ENCODE measurements at places on chromosomes 1 and 21. TPM values are rescaled to one million over a fixed set of nuclear protein-coding genes. Genes with fewer than 3 reads are reported as not detected.

Gene SPRR1A
- total RNA-seq = not detected

Gene PGLYRP3
- total RNA-seq = not detected

Gene RGSL1
- total RNA-seq = not detected

Gene SPRR2F
- total RNA-seq = not detected

Gene LHX8
- under 0.01 TPM for total RNA-seq

Gene TRAPPC3
- total RNA-seq = 123 TPM

Gene ENAH
- total RNA-seq = 72.3 TPM

Gene NBPF8
- total RNA-seq = 14.7 TPM

Gene ARHGAP30
- 0.85 TPM for total RNA-seq

Gene CD52
- total RNA-seq = not detected

Gene CR1L
- not detected for total RNA-seq

Gene IGSF9
- total RNA-seq = 8.7 TPM

Gene FLG2
- not detected for total RNA-seq

Gene GJA8
- not detected for total RNA-seq

Gene OR6K3
- under 0.01 TPM for total RNA-seq

Gene OR2L5
- total RNA-seq = not detected

Gene CYP4A22
- total RNA-seq = not detected

Gene FAM72B
- not detected for total RNA-seq
